ENCODE measurements at places on chromosomes 3 and 15.

DNA sequence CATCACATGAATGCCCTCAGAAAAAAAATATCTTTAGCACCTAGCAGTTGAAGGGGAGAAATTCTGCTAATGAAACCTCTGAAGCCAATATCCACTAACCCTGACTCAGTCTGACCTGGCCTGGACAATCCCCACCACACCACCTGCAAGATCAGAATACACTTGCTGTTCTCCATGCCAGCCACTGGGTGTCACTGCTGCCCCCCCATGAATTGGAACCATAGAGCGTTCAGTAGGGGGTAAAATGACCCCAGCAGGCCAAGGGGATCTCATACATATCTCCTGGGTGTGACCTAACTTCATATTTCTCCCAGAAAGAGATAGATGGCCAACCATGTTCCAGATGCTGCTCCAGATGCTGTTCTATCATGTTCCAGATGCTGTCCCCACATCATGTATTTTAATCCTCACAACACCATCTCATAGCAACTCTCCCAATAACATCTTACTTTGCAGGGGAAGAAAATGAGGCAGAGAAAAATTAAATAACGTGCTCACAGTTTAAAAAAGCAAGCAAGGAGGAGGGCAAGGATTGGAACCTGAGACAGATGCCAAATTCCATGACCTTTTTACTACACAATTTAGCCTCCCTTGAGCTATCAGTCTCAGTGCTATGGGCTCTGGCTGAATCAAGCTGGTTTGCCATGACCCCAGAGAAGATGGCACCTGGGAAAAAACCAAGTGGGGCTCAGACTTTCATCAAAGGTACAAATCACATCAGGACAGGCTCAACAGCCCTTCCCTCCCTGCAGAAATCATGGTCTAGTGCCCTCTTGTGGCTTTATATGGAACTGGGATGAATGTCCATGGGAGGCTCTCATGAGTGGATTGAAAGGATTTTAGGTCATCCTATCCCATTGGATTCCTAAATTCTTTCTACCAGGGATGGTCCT is 12.4 kb downstream of the NTRK3 start:
- no peak for DNase-seq

GRCh38 chr3:18344306-18345014 is 80.7 kb downstream of the SATB1 start:
- DNase-seq: no peak

- DNase-seq: no peak
Observed at GRCh38 chr3:123351501-123351900, 97.4 kb downstream of the ADCY5 start.

GRCh38 chr3:52428151-52429005 is 16.5 kb downstream of the SEMA3G start:
- no peak for DNase-seq

DNA sequence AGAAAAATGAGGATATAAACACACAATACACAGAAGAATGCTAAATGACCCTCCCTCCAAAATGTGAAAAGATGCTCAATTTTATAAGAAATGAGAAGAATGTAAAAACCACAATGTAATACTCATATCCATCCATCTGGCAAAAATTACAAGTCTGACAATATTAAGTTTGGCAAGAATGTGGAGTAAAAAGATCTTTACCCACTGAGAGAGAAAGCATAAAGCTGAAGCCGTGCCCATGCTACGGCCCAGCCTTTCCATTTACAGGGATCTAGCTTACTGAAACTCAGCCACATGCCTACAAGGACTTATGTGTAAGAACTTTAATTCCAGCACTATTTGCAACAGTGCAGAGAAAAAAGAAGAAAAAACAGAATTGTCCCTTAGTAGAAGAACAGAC is 42.9 kb downstream of the ATP13A3 start:
- DNase-seq: no peak

DNA sequence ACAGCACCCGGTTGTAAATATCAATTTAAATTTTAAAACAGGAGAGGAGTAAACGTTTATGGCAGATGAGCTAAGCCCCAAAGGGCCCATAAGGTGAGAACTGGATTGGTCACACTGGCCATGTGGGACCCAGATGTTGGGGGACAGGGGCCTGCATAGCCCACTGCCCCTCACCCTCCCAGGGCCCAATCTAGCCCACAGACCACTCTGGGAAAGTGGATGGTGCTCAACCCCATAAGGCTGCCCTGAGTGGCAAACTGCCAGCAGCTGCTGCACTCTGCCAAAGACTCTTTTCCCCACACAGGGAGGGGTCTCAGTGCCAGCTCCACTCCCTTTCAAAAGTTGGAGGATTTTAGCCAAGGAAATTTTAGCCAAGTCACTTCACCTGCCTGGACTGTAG is 42.5 kb downstream of the CCDC12 start:
- DNase-seq: no peak

DNA sequence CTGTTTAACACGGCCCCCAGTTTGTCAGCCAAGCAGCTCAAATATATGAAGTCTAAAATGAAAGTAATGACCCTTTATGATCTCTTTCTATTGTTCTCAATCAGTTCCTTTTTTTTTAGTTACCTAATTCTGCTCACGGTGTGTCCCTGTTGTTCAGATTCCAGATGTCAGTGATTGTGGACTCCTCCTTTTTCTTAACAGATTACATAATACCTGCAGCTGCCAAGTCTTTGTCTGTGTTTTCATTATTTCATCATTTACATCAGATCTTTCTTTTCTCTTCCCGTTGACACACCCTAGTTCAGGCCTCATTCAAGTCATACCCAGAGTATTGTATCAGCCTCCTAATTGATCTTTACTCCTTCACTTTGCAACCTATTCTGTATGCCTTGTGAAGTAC is 56.1 kb upstream of the SKIL start:
- no peak for DNase-seq

- DNase-seq: no peak
Observed at GRCh38 chr15:95989392-95989791, 341.1 kb upstream of the NR2F2 start.

GRCh38 chr15:63997715-63998442 is 48.4 kb downstream of the DAPK2 start:
- no peak for DNase-seq

DNA sequence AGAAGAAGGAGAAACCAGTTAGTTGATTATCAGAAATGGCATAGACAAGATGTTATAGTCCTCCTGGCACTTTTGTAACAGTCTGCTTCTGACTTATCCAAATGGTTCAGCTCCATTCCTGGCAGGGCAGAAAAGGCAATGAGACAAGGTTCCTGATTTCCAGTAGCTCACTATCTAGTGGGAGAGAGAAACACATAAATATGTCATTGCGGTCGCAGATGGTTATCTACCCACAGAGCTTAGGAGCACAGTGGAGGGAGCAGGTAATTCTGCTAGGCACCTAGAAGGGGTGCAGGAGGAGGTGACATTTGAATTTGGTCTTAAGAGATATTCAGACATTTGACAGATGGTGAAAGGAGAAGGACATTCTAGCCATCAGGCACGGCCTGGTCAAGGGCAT is 78.1 kb downstream of the TAMM41 start:
- no peak for DNase-seq

DNA sequence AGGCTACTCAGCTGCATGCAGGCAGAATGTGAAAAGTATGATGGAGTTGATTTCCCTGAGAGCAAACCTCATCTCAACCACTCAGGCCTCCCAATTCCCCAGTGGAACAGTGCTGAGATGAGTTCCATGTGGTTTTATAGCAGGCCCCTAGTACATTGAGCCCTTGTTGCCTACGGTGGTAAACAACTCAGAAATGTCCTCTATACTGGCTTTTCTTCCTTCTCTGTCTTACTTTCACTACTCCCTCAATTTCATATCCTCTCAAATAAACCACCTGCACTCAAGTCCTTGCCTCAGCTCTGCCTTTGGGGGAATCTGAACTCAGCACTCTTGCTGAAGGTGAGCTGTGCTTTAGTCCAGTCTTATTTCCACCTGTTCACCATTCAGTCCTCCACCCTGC is 399.9 kb downstream of the PDCD6IP start:
- no peak for DNase-seq

DNA sequence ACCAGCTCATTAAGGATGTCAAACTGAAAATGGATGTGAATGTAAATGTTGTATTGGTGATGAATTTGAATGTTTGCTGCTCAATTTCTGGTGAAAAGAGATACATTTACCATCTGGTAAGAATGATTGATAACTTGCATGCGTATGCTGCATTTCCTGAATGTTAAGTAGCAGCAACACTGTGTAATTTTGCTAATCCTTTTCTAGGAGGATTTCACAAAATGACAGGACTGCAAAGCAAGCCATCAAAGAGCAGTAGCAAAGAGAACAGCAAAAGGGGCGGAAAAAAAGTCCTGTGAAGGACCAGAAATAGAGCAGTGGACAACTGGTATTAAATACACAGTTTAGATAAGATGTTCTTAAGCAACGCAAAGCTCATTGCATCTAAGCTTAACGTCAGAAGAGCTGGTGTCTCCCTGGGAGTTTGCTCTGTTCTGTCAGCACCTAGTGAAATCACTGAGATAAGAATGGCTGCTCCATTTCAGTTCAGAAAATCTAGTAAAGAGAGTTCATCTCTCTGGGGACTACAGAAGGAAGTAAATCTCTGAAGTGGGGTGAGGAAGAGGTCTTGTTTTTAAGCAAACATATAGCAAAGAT is 23.5 kb upstream of the PAQR5 start:
- DNase-seq: no peak

- no peak for DNase-seq
Observed at GRCh38 chr15:91318931-91319330, 218.9 kb downstream of the SV2B start.

DNA sequence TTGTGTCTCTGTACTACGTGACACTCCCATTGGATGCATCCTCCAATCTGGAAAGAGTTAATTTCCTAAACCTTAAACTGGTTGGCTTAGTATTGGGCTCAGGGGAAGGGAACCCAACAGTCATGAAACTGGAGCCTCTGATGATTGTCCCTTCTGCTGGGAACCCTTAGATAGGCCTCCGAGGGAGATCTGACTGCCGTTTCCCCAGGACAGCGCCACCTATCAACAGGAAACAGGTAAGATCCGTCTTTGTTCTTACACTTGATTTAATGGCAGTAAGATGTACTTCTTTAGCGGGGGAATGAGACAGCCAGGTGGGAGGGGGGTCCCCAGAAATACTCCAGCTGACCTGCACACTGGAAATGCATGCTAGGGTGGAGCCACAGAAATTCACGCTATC is 1749.6 kb downstream of the SI start:
- DNase-seq: no peak

Data from stimulated activated CD4-positive, alpha-beta T cell treated with anti-CD3 and anti-CD28 coated beads, Interleukin-1b, Interleukin-23, amount 100 ng/mL, for 1 hour (primary cell).